ENCODE measurements at places on chromosomes 11 and 22.

GRCh38 chr11:116499396-116500003 lies 273.3 kb downstream of the BUD13 start:
- DNase-seq = peak; percentile 67

- no peak for DNase-seq
Observed at GRCh38 chr22:46104170-46104880, 46.0 kb upstream of the PPARA start.

DNA sequence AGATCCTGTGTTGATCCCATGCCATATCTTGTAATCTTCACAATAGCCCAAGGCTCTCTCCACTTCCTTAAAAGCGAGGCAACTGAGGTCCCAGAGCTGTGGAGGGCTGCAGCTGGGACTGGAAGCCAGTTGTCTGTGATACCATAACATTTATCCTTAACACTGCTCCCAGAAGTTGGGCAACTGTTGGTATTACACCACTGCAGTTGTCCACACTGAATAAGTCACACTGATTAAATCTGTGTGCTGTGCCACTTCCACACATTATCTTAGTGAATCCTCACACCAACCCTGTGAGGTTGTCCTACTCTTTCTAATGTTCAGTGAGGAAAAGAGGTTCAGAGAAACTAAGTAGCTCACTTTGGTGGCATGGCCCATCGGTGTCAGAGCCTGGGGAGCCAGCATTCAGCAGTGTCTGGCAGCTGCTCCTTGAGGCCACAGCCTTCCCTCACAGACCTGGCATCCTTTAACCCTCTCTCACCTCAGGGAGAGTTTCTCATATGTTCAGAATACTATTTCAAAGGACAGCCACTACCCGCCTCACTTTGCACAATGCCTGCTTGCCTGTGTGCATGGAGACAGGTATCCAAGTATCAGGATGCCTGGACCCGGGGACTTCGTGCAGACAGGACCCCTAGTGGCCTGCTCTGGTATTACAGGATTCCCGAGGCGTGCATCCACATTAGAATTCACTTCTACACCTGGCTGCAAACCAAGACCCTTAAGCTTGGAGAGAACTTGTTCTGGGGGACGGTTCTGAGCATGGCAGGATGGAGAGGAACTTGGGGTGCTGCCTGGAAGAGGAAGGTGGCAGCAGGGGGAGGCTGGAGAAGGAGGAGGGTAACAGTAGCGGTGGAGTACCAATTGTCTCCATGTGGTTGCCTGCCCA lies 221.9 kb upstream of the TBCEL start:
- peak; percentile 53 for DNase-seq

- DNase-seq = no peak
Observed at GRCh38 chr11:100756559-100756958, 69.5 kb downstream of the ARHGAP42 start.

DNA sequence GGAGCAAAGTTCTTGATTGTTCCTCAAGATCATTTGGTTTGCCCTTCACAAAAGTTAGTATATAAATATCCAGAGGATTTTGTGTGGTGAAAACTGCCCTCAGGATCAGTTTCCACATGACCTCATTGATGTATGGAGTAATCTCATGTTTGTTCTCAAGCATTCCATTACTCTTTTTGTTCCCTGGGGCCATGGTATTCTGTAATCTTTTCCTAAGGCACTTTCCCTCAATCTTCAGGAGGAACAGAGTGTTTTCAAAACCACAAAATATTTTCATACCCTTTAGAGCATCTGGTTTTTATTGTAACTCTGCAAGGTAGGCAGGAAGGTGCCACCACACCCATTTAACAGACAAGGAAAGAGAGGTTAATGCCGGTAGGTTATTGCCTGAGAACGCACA lies 99.6 kb downstream of the FAM181B start:
- DNase-seq = no peak

DNA sequence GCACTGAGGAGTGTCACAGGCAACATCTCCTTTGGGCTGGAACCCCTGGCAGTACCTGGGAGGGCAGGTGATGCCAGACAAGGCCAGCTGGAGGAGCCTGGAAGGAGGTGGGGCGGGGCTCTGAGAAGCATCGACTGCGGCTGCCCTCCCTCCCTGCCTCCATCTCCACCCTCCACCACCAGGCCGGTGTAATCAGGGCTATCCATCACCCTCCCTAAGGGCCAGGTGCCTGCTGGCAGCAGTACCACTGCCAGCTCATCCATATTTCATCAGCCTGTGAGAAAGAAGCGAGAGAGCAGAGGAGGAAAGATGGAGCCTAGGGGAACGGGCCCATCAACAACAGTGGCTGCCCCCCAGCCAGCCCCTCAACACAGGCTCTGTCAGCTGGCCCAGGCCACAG lies 51.4 kb upstream of the RASD2 start:
- DNase-seq = no peak

DNA sequence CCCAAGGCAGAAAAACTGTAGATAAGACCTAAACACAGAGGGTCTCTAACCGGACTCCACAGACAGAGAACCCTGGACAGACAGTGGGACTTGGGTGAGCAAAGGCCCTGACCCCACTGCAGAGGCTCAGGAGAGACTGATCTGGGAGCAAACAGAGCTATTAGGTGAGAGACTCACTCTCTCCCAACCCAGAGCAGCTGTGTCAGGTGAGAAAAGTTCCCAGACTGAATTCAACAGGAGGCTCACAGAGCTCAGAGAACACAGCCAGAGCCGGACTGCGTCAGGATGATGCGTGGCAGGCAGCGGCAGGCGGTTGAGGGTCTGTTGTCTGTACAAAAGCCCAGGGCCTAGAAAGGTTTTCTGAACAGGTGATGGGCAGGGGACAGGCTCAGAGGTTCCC lies 5.5 kb downstream of the RFPL2 start:
- DNase-seq = no peak
